ENCODE measurements at places on chromosomes 16 and 17.

DNA sequence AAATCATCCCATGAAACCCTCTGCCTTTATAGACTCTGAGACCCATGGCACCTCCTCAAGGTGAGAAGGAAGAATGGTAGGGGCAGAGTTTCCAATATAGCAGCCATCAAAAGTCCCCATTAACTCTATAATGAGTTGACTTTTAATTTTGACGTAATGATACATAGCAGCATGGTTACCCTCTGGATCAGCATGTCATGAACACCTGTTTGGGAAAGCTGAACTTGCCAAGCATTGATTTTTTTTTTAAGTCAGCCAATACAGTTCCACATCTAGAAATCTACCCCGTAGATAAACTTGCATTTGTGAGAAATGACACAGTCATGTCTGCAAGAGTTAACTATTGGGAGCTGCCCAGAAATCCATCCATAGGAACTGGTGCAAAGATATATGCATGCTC is 191.8 kb downstream of the TMEM114 start:
- no peak for DNase-seq

- DNase-seq = no peak
Observed at GRCh38 chr16:22300427-22301071, 3.3 kb downstream of the POLR3E start.

GRCh38 chr16:969508-970385 is 1.0 kb downstream of the LMF1 start:
- DNase-seq = no peak

GRCh38 chr17:49404361-49404760 is 10.3 kb downstream of the PHB1 start:
- DNase-seq = no peak

- DNase-seq = no peak
Observed at GRCh38 chr17:322006-322780, 30.4 kb downstream of the RPH3AL start.

Data from amniotic stem cell (primary cell).